CD8-positive, alpha-beta memory T cell (primary cell): ENCODE measurements at places on chromosomes 4 and X. TPM values are rescaled to one million over a fixed set of nuclear protein-coding genes. Genes with fewer than 3 reads are reported as not detected.

DNA sequence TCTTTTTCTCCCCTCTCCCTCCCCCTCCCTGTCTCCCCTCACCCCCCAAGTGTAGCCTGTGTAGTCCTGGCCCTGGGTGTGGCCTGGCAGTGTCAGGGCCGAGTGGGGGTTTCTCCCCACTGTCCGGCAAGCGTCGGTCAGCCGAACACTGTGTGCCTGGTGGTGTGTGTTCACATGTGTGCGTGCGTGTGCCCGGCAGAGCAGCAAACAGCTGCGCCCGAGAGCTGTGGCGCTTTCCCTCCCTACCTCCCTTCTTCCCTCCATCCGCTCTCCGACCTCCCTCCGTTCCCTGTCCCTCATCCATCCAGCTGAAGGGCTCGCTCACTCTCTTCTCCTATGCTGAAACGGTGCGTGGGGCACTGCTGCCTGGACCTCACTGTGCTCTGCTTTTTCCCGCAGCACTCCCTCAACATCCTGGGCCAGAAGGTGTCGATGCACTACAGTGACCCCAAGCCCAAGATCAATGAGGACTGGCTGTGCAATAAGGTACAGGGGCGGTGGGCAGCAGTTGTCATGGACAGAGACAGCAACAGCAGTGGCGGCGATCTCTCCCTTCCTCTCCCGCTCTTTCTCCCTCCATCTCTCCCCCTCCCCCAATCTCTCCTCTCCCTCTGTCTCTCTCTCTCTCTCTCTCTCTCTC is 17.4 kb upstream of the UBA1 start:
- H3K36me3 ChIP-seq, result peaks cover 16% of the 10 kb centered on the region
- no peaks in the 10 kb centered on the region for H3K4me1 ChIP-seq

The WAS gene
- total RNA-seq, result 81.9 TPM

DNA sequence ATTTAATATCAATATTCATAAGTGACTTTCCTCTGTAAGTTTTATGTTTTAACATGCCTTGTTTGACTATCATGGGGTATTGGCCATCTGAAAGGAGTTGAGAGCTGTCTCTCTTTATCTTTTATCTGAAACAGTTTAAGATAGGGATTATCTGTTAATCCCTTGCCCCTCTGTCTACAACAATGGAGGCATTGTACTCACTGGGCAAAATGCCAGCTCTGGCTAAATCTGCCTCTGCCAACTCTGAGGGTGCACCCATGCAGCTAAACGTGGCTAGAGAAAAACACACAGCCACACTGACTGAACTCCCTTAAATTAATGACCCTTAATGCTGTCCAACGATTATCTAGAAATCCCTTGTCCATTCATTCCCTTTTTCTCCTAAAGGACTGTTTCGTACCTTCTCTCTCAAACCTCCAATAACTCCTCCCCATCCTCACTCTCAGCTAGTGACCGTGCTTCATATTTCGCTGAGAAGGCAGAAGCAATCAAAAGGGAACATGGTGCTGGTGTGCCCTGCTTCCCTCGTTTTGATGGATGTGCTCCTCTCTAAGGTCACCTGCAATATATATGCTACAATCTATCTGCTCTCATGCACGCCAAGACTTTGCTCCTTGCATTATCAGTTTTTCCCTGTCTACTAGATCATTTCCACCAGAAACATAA is 10.3 kb downstream of the PHKA2 start:
- no peak overlapping the region for H3K27ac ChIP-seq
- no peak for DNase-seq
- H3K4me3 ChIP-seq, result no peak overlapping the region
- no peaks in the 10 kb centered on the region for H3K36me3 ChIP-seq
- no peaks in the 10 kb centered on the region for H3K27me3 ChIP-seq

The HMGB2 gene
- total RNA-seq, result 342 TPM

DNA sequence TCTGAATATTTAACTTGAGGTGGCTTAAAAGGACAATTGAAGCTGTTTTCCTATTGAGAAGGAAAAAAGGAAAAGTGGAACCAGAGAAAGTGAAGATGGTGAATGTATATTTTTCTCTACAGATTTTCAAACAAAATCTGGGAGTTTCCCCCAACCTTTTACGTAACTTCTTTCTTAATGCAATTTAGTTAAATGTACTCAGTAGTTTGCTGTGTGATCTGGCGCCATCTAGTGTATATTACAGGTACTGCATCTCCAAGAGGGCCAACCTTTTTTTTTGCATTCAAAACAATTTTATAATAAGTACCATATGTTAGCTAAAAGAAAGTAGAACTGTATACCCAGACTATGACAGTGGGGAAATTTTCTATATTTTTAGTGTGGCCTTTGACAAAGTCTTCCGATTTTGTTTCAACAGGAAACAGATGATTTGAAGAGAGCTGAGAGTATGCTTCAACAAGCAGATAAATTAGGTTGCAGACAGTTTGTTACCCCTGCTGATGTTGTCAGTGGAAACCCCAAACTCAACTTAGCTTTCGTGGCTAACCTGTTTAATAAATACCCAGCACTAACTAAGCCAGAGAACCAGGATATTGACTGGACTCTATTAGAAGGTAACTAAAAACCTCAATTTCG is 82.0 kb downstream of the PLS3 start:
- H3K4me1 ChIP-seq, result no peaks in the 10 kb centered on the region
- no peak overlapping the region for H3K27ac ChIP-seq
- no peak for DNase-seq
- no peaks in the 10 kb centered on the region for H3K36me3 ChIP-seq
- no peak overlapping the region for H3K4me3 ChIP-seq

- no peak overlapping the region for H3K27ac ChIP-seq
- H3K4me1 ChIP-seq, result no peaks in the 10 kb centered on the region
- no peak overlapping the region for H3K4me3 ChIP-seq
- H3K36me3 ChIP-seq, result no peaks in the 10 kb centered on the region
- no peaks in the 10 kb centered on the region for H3K27me3 ChIP-seq
Observed at GRCh38 chr4:149248191-149248764, 567.4 kb downstream of the IQCM start.

The SLITRK2 gene
- total RNA-seq, result not detected

The CXCL5 gene
- total RNA-seq, result not detected

The STOX2 gene
- not detected for total RNA-seq
